ENCODE measurements at places on chromosomes 13 and 19.

GRCh38 chr13:21932578-21932977, 261.7 kb downstream of the FGF9 start:
- no peak for DNase-seq

DNA sequence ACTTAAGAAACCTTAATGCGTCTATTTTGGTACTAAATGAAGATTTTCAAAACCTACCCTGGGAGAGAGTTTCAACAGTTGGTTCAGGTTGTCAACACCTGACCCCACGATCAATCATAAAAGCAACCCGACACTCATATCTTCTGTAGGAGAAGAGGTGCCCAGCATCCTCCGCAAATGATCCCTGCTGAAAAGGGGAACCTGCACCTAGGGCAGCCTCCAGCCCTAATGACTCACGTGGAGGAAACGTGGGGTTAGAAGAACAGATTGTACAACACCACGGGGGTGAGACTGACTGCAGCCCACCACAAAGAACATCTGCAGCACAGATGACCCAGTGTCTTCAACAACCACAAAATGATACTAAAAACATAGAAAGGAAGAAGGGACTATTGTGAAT, 116.3 kb downstream of the RAB20 start:
- no peak for DNase-seq

- DNase-seq, result no peak
Observed at GRCh38 chr19:2629491-2630351, 72.8 kb downstream of the GNG7 start.

DNA sequence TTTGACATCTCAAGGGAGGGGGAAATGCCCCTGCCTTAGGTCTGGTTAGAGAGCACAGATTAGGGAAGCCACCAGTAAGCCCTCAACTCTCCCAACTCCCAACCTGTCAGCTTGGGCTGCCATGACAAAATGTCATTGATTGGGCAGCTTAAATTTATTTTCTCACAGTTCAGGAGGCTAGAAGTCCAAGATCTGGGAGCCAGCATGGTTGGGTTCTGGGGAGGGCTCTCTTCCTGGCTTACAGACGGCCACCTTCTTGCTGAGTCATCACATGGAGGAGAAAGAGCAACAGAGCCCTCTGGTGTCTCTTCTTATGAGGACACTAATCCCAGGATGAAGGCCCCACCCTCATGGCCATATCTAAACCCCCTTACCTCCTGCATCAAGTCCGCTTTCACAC, 24.2 kb downstream of the C19orf12 start:
- peak; percentile 53 for DNase-seq

GRCh38 chr13:26012995-26013394, 38.8 kb downstream of the SHISA2 start:
- DNase-seq, result no peak

- DNase-seq, result no peak
Observed at GRCh38 chr19:6061376-6062130, 48.7 kb downstream of the RFX2 start.

- DNase-seq, result no peak
Observed at GRCh38 chr13:93108111-93108601, 118.5 kb upstream of the GPC6 start.
